ENCODE measurements at places on chromosomes 5 and 9.

DNA sequence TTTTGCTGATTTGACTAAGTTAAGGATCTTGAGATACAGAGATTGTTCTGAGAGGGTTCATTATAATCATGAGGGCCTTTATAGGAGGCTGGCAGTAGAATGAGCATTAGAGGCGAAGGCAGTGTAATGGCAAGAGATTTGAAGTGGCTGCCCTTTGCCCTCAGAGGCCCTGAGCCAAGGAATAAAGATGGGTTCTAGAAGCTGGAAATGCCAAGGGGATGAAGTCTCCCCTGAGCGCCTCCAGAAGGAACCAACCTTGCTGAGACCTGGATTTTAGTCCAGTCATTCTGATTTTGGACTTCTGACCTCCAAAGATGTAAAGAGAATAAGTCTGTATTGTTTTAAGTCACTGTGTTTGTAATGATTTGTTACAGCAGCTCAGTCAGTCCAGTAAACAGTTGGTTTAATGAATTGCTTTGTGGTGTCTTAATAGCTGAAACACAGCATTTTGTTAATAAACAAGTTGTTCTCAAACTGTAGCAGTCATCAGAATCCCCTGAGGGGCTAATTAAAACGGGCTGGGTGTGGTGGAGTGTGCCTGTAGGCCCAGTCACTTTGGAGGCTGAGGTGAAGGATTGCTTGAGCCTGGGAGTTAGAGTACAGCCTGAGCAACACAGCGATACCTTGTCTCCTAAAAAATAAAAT lies 23.2 kb downstream of the GLRX start:
- no peak for DNase-seq

DNA sequence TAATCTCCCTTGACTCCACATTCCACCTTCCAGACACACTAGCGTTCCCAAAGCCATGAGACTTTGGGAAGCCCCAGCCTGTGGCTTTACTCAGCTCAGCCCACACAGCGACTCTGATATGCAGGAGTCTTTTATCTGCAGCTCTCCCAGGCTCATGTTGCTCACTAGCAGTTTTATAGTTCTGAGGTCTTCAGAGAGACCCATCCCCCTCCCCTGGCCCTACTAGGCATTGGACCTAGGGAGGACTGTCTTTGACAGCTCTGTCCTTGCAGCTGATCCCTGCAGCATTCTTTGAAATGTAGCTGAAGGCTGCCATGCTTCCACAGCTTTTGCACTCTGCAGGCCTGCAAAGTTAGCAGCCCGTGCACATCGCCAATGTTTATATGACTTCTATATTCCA lies 19.9 kb upstream of the CYLC2 start:
- no peak for DNase-seq

DNA sequence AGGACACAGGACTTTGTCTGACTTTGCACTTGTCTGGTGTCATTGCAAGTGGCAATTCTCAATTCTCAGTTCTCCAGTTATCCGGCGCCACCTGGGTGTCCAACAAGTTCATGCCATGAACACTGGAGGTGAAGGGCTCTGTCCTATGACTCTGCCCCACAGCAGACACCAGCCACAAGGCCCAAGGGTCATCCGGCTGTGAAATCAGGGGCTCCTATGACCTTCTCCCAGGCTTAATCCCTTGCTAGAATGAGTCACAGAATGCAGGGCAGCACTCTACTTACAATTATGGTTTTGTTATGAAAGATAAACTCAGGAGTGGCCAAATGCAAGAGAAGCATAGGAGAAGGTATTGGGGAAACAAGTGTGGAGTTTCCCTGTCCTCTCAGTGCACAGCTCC lies 392.0 kb downstream of the GADD45G start:
- no peak for DNase-seq

DNA sequence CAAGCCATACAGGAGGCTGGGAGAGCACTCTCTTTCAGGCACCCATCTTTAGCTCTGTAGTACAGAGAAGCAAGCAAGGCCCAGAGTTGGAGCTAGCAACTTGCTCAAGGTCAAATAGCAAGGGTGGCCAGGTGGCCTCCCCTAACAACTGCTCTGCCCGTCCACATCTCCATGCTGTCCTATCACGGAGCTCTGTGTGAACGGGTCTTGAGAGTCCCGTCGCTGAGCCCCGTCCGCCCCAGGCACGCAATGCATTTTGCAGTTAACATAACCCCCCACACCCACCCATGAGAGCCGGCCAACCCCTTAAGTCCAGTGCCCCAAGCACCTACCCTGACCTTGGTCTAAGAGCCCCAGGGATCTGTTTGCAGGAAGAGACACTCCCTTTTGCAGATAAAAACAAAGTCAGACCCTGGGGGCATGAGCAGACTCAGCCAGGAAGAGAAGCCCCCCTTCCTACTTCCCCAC lies 1.5 kb downstream of the RNF44 start:
- peak; percentile 43 for DNase-seq

- no peak for DNase-seq
Measured at GRCh38 chr9:137731947-137732813, 113.4 kb downstream of the EHMT1 start.

DNA sequence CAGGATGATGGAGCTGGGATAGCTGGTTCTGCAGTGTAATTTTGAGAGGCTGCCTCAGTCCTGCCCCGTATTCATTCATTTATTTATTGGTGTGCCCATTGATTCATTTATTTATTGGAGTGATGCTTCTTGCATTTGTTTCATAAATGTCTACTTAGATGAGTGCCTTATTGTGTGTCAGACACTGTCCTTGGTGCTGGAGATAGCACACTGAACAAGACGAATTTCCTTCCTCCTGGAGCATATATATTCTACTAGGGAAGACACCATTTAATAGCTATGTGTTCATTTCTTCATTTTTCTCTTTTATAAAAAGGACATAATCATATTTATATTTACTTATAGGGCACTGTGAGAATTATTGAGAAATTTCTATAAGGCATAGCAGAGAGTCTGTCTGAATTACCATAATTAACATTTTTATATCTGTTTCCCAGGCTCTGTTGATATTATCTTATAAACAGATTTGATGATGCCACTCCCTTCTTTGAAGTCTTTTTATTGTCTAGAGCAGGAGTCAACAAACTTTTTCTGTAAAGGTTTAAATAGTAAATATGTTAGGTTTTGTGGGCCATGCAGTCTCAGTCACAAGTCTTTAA lies 433.9 kb upstream of the ZNF608 start:
- no peak for DNase-seq

GRCh38 chr9:115882911-115883310 lies 270.7 kb upstream of the PAPPA start:
- no peak for DNase-seq

DNA sequence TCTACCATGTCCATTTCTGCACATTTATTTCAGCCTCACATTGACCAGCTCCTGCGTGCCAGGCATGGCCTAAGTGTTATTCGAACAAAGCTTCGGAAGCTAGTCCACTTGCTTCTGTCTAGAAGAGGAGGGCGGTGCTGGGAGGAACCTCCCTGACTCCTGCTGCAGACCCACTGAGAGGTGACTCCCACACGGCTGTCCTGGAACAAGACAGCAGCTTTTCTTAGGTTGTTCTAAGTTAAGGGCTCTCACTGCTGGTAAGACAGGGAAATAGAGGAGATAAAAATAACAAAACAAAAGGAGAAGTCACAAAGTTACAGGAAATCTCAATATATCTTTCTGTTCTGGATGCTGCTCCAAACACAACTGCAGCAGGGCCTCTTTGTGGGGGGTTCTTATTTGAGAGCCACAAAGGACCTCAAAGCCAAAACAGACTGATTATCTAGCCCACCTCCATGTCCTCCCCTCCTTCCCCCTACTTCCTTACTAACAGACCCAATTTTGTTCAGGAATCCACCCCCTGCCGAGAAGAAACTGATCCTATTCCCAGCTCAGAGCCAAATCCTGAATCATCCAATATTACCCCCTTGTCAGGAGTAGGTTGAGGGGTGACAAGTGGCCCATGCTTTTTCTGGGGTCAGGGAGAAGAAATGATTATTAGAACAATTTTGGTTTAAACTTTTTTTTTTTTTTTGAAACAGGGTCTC lies 28.4 kb upstream of the KCNIP1 start:
- DNase-seq: no peak

- peak; percentile 59 for DNase-seq
Measured at GRCh38 chr5:32173267-32174010, 680 bp downstream of the GOLPH3 start.

GRCh38 chr5:147520450-147520849 lies 10.6 kb upstream of the DPYSL3 start:
- no peak for DNase-seq

- DNase-seq: no peak
Measured at GRCh38 chr9:104808035-104808614, 44.2 kb downstream of the NIPSNAP3B start.

DNA sequence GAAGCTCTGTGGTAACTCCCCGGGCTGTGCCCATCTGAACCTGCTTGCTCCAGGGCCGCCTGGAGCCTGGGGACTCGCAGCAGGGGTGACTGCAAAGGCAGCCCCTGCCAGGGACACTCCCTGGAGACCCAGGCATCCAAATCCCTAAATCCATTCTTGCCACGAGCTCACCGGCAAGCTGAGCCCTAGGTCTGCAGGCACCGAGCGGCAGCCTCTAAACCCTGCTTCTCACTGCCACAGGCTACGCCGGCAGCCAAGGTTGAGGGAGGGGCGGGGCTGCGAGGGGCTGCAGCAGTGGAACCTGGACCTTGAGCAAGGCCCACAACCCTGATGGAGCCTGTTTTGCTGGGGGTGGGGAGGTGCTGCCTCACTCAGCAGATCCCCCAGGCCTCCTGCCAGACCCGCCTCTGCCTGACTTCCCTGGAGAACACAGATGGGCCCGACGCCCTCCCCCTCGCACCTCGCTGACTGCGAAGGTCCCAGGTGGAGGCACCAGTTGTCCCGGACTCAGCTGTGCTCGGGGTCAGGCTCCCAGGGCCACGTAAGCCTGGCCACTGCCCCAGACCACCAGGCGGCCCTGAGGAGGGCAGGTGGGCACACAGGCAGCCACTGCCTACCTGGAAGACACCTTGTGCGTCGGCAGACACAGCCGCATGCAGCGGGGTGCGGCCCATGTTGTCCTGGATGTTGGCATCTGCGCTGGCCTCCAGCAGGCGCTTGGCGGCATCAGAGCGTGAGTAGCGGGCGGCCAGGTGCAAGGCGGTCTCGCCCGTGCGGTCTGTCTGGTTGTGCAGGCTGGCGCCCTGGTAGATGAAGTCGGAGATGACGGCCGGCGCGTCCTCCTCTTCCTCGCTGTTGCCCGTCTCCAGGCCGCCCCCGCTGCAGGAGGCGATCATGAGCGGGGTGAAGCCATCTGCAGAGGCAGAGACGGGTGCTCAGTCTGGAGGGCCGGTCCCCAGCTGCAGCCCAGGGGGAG lies 17.4 kb upstream of the SEC16A start:
- no peak for DNase-seq

GRCh38 chr5:145921211-145921610 lies 15.2 kb upstream of the SH3RF2 start:
- DNase-seq: no peak

GRCh38 chr5:6261256-6261655 lies 117.1 kb downstream of the MED10 start:
- no peak for DNase-seq

DNA sequence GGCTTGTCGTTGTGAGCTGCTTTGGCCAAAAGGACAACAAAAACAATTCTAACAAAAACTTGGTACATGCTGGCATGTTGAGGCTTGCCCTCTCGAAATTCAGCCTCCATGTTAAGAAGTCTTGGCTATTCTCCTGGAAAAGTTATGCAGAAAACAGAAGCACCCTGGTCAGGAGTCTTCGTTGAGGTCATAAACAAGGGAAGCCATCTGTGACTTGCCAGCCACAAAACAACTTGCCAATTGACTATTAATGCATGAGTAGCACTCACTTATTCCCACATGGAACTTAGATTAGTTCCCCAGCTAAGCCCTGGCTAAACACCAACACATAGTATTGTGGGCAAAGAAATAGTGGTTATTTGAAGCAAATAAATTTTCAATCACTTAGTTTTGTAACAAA lies 521.0 kb upstream of the CHD1 start:
- no peak for DNase-seq
